ENCODE measurements at places on chromosomes 11 and 22.

GRCh38 chr11:130094614-130095013 is 24.9 kb downstream of the APLP2 start:
- no peaks in the 10 kb centered on the region for H3K27me3 ChIP-seq
- no peak overlapping the region for H3K27ac ChIP-seq
- H3K36me3 ChIP-seq = no peaks in the 10 kb centered on the region
- H3K4me3 ChIP-seq = no peak overlapping the region
- DNase-seq = no peak

DNA sequence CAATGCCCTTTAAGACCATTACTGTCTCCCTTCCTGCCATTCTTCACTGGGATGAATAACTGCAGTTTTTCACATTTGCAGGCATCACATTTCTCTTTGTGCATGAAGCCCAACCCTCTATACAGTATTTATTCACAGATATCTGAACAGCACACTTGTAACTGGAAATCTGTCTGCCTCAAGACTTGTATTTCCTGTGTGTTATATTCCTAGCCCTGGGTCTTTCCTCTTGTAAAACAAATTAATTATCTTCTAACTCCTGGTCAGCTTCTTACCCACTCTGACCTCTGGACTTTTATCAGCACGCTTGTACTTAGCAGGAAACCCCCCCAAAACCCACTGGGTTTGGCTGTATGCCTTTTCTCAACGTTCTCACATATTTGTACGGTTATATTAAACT is 2.0 kb downstream of the CSRP3 start:
- H3K36me3 ChIP-seq = no peaks in the 10 kb centered on the region
- no peaks in the 10 kb centered on the region for H3K27me3 ChIP-seq
- no peak overlapping the region for H3K4me3 ChIP-seq
- DNase-seq = no peak
- no peaks in the 10 kb centered on the region for H3K4me1 ChIP-seq

DNA sequence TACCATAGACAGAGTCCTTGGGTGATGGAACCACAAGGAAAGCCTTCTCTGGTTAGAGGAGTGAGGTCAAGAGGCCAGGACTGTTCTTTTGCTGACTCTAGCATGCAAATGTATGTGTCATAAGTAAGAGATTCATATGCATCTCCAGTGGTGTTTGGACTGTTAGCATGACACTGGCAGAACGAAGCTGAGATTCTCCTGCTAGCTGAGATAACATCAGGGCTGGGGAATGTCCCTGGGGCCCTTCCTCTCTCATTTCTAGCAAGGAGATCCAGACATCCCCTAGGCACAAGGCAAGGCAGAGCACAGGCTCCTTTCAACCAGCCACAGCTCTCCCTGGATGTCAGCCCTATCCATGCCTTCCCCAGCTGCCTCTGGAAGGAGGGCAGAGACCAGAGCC is 711.3 kb downstream of the OPCML start:
- no peaks in the 10 kb centered on the region for H3K4me1 ChIP-seq
- no peaks in the 10 kb centered on the region for H3K27me3 ChIP-seq
- no peak for DNase-seq
- H3K27ac ChIP-seq = no peak overlapping the region
- H3K4me3 ChIP-seq = no peak overlapping the region

DNA sequence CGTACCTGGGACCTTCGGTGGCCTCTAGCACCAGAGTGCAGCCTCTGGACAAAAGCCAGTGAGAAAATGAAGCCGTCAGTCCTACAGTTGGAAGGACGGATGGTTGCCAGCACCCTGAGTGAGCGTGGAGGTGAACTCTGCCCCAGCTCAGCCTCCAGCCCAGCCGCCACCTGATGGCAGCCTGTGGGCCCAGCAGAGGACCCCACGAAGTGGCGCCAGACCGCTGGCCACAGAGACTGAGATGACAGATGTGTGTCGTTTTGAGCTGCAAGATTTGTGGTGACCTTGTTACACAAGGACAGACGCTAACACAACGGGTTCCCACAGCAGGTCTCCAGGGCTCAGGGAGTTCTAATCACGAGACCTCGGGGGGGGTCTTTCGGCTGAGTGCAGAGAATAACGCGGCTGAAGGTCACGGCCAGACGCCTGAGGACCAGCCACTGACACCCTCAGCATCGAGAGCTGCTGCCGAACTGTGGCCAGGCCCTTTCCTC is 75.0 kb downstream of the BRD1 start:
- H3K4me3 ChIP-seq = no peak overlapping the region
- DNase-seq = no peak
- H3K27ac ChIP-seq = no peak overlapping the region

GRCh38 chr11:87007963-87008362 is 29.8 kb upstream of the TMEM135 start:
- no peaks in the 10 kb centered on the region for H3K36me3 ChIP-seq
- no peak overlapping the region for H3K4me3 ChIP-seq
- no peaks in the 10 kb centered on the region for H3K4me1 ChIP-seq
- no peaks in the 10 kb centered on the region for H3K27me3 ChIP-seq
- no peak for DNase-seq

GRCh38 chr22:41939981-41940831 is 6.7 kb downstream of the CENPM start:
- no peak overlapping the region for H3K4me3 ChIP-seq
- no peaks in the 10 kb centered on the region for H3K27me3 ChIP-seq
- H3K4me1 ChIP-seq = peaks cover 17% of the 10 kb centered on the region
- DNase-seq = no peak

DNA sequence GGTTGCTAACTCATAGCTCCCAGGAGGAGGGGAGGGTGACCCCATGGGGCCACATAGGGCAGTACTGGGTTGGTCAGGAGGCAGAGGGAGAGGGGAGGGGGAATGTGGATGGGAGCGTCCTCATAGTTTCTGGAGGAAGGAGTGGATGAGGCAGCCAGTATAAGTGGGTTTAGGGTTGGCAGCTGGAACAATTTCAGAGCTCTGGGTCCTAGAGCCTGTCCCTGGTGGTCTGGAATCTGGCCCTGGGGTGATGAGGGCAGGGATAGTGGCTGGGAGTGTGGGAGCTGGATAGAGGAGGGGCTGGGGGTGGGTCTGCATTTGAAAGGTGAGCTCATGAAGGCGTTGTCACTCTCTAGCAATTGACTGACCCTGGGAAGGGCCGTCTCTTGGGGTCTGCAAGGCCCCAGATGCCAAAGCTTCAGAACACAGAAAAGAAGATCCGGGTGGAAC is 5.3 kb upstream of the MRGPRG start:
- H3K4me3 ChIP-seq = no peak overlapping the region
- H3K27me3 ChIP-seq = peaks cover 52% of the 10 kb centered on the region
- no peaks in the 10 kb centered on the region for H3K36me3 ChIP-seq
- no peak for DNase-seq
- peaks cover 13% of the 10 kb centered on the region for H3K4me1 ChIP-seq

DNA sequence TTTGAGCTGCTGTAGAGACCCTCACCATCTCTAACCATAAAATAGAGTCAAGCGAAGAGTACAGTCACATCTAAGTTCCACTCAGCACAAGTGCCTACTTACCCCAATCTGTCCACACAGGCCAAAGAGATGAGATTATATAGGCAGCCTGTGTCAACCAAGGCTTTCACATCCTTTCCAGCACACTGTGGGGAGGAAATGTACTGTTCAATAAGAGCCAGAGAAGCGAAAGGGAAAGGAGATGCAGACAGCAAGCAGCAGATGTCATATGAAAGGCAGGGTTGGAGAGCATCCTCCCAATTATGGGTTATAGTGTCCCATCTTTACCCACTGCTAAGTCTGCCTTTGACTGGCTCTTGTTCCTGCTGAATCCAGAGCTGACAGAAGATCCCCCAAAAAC is 16.4 kb downstream of the NRIP3 start:
- H3K36me3 ChIP-seq = no peaks in the 10 kb centered on the region
- H3K4me3 ChIP-seq = no peak overlapping the region
- H3K4me1 ChIP-seq = no peaks in the 10 kb centered on the region

GRCh38 chr11:113952070-113952469 is 22.8 kb upstream of the HTR3A start:
- no peak for DNase-seq
- H3K36me3 ChIP-seq = no peaks in the 10 kb centered on the region
- H3K4me3 ChIP-seq = no peak overlapping the region
- no peaks in the 10 kb centered on the region for H3K4me1 ChIP-seq
- peaks cover 30% of the 10 kb centered on the region for H3K27me3 ChIP-seq

DNA sequence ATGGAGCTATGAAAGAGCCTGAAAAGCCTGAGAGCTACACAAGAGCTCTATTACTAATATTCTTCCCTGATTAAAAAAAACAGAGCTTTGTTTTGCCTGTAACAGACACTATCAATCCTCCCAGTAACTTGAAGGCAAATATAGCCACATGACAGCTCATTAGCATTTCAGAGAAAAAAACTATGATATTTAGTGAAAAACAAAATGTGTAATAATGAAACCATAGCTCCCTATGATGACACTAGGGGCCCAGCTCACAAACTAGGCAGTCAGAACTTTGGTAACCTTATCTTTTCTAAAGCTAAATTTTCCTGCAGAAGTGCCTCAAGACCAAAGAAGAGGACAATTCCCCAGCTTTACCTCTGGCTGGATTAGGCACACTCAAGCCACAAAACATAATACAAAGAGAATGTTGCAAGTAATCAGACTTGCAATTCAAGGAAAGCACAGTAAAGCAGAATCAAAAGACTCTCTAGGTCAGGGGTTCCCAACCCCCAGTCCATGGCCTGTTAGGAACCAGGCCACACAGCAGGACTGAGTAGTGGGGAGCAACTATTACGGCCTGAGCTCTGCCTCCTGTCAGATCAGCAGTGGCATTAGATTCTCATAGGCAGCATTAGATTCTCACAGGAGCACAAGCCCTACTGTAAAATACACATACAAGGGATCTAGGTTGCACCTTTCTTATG is 53.3 kb downstream of the MRTFA start:
- no peaks in the 10 kb centered on the region for H3K27me3 ChIP-seq
- no peak for DNase-seq
- peaks cover 8% of the 10 kb centered on the region for H3K36me3 ChIP-seq
- H3K27ac ChIP-seq = no peak overlapping the region

DNA sequence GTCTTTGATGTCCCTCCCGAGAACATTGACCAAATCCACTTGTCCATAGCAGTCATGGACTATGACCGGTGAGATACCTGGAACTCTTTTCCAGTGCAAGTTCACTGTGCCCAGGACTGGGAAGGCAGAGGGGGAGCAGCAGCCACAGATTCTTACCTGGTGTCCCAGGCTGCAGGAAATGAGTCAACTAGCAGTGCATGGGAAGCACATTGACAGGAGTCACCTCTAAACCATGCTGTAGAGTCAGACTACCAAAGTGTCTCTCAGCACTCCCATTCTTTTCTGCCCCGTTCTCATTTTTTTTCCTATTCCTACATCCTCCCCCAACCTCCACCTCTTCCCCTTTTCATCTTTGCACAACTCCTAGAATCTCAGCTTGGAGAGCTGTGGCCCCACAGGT is 67.2 kb upstream of the OLFML1 start:
- DNase-seq = no peak
- no peak overlapping the region for H3K4me3 ChIP-seq
- no peaks in the 10 kb centered on the region for H3K4me1 ChIP-seq
- H3K27me3 ChIP-seq = no peaks in the 10 kb centered on the region

- no peaks in the 10 kb centered on the region for H3K27me3 ChIP-seq
- peak overlapping the region; percentile 27 for H3K4me3 ChIP-seq
These were observed 1.5 kb downstream of the AMPD3 start for GRCh38 chr11:10456519-10456918.
